Activated CD4-positive, alpha-beta T cell treated with anti-CD3 and anti-CD28 coated beads, Interleukin-2, amount 50 U/mL, for 4 hours (primary cell): ENCODE measurements at places on chromosomes 7 and 10.

- no peak for DNase-seq
Observed at GRCh38 chr7:38160003-38160571, 18.0 kb upstream of the STARD3NL start.

DNA sequence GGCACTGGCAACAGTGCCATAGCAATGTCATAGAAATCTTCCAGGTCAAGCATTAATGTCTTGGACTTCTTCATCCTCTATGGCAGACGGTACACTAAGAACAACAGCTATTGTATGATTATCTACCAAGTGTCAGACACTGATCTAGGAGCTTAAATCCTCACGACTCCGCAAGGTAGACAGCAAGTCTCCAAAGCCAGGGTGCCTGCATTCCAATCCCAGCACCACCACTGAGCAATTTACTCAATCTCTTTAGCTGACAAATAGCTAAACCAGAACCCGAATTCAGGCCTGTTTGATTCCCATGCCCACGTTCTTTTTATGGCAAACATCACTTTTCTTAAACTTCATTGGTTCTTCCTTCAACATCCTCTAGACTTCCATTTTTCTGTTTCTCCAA lies 31.8 kb downstream of the DNMBP start:
- no peak for DNase-seq

- DNase-seq = no peak
Observed at GRCh38 chr7:117383046-117383445, 44.2 kb downstream of the ASZ1 start.

GRCh38 chr10:80064120-80064886 lies 14.2 kb upstream of the TMEM254 start:
- no peak for DNase-seq

GRCh38 chr7:26187380-26188205 lies 13.0 kb downstream of the HNRNPA2B1 start:
- no peak for DNase-seq

- no peak for DNase-seq
Observed at GRCh38 chr7:44463169-44463808, 27.2 kb downstream of the NUDCD3 start.

- DNase-seq = no peak
Observed at GRCh38 chr7:124791426-124791825, 25.8 kb upstream of the GPR37 start.

- DNase-seq = no peak
Observed at GRCh38 chr10:68502846-68503245, 24.5 kb downstream of the SLC25A16 start.

- DNase-seq = no peak
Observed at GRCh38 chr10:3702056-3702546, 82.9 kb downstream of the KLF6 start.

DNA sequence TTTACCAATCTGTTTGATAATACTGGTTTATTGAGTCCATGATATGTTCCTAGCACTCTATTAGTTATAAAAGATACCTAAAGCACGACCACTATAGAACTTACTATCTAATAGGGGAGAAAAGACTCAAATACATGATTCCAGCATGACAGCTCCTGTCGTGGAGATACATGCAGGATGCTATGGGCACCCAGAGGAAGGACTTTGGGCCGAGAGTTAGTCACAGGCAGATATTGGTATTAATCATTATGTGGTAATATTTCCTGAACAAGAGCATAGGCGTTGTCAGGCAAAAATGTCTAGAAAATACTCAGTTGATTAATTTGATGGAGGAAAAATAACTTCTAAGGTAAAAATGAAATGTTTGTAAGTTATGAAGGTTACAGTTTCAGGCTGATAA lies 31.8 kb downstream of the CNNM2 start:
- no peak for DNase-seq

DNA sequence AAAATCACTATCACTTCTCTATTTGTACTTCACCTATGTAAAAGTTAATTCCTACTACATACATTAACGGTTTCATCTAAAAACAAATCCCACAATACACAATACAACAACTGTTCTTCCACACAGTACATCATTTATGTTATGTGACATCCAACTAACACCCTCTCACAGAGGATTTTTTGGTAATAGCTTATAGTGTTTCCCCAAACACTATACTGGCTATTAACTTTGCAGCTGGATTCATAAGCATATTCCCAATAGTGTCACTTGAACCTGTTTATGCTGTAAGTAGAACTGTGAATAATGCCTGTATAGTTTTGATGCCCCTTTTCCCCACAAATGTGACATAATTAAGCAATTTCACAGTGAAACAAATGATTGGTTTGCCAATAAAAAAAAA lies 49.9 kb downstream of the POT1 start:
- no peak for DNase-seq

DNA sequence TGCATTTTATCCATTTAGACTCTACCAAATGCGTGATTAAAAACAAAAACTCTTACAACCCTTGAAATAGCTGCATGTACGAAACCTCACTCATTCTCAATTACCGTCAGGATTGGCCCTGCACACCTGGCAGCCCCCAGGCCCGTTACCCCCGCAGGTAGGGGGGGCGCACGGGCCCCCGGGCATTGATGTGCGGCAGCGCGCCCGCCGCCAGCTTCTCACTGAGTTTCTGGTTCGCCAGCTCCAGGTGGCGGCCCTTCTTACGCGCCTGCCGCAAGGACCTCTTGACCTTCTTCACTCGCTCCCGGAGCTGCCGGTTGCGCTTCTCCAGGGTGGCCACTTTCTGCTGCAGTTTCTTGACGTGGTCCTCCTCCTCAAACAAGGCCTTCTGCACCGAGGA lies 103.2 kb downstream of the CCDC3 start:
- DNase-seq = no peak

- no peak for DNase-seq
Observed at GRCh38 chr10:100888957-100889356, 23.8 kb upstream of the SLF2 start.

- DNase-seq = no peak
Observed at GRCh38 chr10:75229971-75230370, 5.8 kb downstream of the COMTD1 start.

- DNase-seq = no peak
Observed at GRCh38 chr10:118689070-118689858, 65.5 kb downstream of the CACUL1 start.

DNA sequence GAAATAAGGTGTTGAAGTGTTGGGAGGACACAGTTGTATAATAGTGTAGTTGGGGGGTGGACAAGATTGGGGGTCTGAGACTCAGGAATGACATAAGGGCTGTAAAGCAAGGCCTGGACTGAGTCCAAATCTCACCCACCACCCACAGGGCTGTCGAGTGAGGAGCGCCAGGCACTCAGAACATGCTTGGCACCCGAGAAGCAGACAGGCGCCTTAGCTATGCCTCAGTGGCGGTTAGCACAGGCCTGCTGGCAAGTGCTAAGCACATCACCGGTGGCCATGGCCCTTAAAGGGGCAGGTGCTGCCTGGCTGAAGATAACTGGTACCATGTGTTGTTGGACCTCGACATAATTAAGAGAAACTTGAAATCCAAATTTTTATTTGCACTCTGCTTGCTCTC lies 90.7 kb downstream of the COL13A1 start:
- no peak for DNase-seq

DNA sequence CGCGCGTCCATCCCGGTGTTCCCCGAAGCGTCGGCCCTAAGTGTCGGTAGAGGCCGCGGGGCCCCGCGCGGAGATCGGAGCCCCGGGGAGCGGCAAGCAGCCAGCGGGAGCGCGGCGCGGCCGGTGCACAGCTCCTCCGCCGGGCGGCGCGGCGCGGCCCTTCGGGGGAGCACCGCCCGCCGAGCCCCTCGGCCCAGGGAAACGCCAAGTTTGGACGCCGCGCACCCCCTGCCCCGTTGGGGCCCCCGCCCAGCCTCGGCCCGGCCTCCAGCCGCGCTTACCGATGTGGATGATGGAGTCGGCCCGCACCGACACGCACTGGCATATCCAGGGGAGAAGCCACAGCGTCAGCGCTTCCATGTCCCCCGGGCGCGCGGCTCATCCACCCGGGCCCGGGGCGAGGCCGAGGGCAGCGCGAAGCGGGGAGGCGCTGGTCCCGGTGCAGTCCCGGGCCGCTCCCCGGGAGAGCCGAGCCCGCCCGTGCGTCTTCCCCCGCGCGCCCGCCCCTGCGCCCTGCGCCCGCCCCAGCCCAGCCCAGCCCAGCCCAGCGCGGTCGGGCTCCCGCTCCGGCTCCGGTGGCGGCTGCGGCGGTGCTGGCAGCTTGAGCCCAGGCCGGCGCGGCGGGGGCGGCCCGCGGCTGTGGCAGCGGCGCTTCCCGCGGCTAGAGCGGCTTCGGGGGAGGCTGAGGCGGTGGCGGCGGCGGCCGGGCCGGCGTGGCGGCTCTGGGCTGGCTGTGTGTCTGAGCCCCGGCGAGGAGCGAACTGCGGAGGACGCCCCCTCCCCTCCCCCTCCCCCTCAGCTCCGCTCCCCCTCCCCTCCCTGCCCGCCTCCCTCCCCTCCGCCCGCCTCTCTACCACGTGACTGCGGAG lies at the start of gene GRID1:
Gene GRID1 (minus strand): TSS at position 763 of the 869 bp plus-strand sequence.
- DNase-seq = no peak

DNA sequence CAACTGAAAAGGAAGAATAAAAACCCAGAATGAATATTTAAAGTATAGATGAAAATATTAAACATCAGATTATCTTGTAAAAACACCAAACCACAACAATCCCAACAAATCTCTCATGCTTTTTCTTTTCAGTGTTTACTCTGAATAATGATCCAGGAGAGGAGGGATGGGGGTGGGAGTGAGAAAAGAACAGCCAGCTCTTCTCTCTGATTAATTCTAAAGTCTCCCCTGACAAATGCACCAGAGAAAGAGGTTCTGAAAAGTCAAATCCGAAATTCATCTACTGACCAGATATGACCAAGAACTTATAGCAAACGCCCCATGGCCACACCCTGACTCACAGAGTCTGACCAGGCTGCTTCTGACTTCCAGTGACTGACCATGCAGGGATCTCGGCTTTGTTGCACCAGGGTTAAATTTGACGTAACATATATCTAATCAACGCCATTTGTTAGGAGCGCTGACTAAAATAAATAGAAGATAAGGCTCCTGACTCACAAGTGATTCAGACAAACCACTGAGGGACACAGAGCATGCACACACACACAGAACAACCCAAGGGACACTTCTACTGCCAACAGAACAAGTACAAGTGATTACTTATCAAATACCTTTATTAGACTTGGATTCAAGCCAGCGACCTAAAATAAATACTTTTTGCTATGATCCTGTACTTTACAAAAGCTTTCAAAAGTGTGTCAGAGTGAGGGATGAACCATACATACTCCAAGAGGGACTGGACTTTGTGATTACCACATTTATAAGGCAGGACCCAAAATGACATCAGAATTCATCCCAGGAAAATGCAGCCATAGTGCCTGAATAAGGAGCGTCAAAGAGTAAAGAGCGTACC lies 9.3 kb upstream of the SPOCK2 start:
- no peak for DNase-seq
